ENCODE measurements at places on chromosomes 7 and 10.

GRCh38 chr7:39260279-39260844, 282.7 kb downstream of the POU6F2 start:
- DNase-seq, result no peak

GRCh38 chr7:143407287-143408251, 1.1 kb downstream of the EPHA1 start:
- peak; percentile 44 for DNase-seq

GRCh38 chr7:130926001-130926691, 192.1 kb upstream of the KLF14 start:
- DNase-seq, result no peak

GRCh38 chr7:234708-235553, 42.6 kb downstream of the FAM20C start:
- DNase-seq, result no peak

GRCh38 chr10:110220398-110220797, 13.0 kb downstream of the MXI1 start:
- no peak for DNase-seq

DNA sequence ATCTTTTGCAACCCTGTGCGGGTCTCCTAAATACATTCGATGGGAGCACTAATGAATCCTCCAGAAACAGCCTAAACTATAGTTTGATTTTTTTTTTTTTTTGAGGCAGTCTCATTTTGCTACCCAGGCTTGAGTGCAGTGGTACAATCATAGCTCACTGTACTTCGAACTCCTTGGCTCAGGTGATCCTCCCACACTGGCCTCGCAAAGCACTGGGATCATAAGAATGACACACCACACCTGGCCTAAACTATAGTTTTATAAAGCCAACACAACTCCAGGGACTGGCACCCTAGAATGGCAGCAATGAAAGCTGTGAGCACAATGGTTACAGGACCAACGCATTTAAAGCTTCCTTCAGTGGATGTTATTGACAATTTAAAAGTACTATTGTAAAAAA, 14.5 kb upstream of the JMJD1C start:
- DNase-seq, result no peak

DNA sequence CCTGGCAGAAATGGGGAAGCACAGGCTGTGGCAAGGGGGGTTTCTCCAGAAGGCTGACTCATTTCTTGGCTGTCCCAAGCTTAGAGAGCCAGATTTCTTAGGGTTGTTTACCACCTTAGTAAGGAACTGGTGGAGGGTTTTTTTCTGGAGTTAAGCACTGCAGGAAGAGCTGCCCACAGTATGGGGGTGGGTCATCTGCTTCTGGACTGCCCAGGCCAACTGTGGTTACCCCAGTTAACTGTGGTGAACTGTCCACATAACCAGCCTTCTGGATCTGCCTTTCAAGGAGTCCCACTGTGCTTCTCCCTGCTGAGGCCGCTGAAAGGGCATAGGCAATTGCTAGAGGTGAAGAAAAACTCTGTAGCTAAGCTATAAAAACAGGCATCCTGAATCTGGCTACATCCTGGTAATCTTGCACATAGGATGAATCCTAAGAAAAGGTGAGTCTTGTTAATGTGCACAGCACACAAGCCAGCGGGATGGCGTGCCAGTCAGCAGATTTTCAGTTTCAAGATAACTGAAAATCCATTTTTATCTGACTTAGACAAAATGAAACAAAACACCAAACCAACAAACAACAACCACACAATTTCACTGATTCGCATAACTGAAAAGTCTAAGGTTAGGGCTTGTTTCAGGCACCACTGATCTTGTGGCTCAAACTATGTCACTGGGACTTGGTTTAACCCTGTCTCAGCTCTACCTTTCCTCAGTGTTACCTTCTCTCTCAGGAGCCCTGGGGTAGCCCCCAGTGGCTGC, 21.6 kb upstream of the TSPAN33 start:
- DNase-seq, result peak; percentile 69

Measured in T-helper 1 cell (primary cell).